ENCODE measurements at places on chromosomes 7 and 10.
A peak's percentile ranks its signal among the peaks of the same experiment; 100 is the strongest.

- no peak for DNase-seq
These were observed 164.3 kb upstream of the AKR1E2 start for GRCh38 chr10:4661511-4662255.

GRCh38 chr10:119686465-119687191 lies 35.4 kb downstream of the BAG3 start:
- peak; percentile 66 for DNase-seq

- DNase-seq, result no peak
These were observed 428.2 kb upstream of the POT1 start for GRCh38 chr7:125357676-125358455.

GRCh38 chr10:71266918-71267442 lies 52.1 kb upstream of the SLC29A3 start:
- DNase-seq, result no peak

DNA sequence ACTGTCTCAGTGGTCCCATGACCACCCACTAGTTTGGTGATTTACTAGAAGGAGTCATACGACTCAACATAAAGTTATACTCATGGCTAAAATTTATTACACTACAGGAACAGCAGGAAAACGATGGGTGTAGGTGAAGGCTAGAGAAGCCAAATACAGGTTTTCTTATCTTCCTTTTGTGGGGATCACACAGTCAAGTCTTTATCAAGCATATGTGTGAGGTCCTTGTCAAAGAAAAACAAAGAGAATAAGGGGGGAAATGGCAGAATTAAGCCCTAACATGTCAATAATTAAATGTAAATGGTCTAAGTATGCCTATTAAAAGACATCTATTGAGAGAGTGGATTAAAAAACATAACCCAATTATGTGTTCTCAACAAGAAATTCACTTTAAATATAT lies 47.8 kb upstream of the UBN2 start:
- no peak for DNase-seq

GRCh38 chr7:71372991-71373390 lies 241.0 kb downstream of the GALNT17 start:
- DNase-seq, result no peak

GRCh38 chr10:6347391-6347951 lies 144.7 kb downstream of the PFKFB3 start:
- peak; percentile 2 for DNase-seq

DNA sequence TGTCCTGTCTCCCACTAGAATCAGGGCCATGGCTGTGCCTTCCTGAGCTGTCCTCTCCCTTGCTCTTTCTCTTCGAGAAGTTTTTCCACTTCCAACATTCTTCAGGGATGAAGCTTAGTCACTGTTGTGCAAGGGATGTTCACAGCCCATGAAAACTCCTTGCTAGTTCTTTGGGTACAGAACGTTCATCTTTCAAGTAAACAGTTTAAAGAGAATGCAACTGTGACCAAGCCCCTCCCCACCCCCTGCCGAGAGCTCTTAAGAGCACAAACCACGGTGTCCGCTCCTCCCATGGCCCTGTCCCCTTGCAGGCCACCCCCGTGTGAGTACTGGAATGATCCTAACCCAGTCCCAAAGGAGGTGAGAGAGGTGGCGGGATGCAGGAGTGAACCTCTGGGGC lies 161.1 kb upstream of the RHEB start:
- no peak for DNase-seq

DNA sequence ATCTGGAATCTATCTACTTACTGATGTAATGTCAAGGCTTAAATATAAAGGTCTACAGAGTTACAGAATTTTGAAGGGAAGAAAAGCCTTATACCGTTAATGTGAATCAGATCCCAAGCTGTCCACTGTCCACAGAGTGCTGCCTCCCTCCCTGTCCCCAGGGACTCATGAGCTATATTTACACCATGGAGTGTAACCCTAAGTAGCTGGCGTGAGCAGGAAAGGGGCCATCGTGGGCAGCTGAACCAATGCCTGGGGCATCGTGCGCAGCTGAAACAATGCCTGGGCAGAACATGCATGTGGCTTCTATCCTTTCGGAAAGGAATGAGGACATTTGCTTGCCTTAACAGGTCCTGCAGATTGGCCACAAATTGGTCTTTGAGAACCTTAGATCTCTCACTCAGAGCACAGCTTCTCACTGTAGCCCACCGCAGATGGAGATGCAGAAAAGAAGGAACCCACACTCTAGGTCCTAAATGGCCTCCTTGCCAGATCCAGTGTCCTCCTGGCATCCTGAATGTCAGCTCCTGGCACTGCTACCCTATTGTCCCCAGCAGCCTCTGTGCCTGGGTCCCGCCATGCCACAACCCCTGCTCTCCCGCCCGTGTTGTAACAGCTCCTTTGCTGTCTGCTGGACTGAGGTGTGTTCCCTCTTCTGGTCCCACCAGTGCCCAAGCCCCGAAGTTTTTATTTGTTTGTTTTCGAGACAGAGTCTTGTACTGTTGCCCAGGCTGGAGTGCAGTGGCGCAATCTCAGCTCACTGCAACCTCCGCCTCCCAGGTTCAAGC lies 30.3 kb downstream of the CCDC3 start:
- DNase-seq, result no peak

GRCh38 chr7:136058546-136058945 lies 81.4 kb upstream of the MTPN start:
- no peak for DNase-seq

- DNase-seq, result no peak
These were observed 155.9 kb downstream of the ARID5B start for GRCh38 chr10:62057359-62057758.

- peak; percentile 27 for DNase-seq
These were observed 43.4 kb downstream of the GLRX3 start for GRCh38 chr10:130179640-130180039.

DNA sequence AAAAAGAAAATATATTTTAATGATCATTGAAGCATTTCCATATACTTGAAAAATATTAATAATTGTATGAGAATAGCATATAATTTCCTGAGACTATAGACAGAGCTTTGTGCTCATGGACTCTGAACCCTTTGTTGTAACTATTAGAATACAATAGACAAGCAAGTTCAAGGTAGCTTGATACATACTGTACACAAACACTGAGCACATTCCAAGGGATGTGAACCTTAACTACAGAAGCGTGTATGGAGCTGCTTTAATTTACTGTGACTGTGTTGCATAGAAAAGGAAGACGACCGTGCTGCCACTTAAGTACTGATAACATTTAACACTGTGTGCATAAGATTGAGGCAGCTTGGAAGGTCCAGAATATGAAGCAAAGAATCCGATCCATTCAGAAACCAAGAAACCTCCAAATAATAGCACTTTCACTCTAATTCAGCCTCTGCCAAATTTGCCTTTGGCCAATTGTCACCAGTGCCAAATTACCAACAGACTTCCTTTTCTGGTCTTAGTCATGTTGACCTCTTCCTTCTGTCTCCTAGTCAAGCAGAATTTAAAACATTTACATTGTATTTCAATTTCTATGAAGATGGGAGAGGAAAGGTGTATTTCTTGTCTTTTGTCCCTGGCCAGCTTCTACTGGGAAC lies 566.1 kb upstream of the GALNT17 start:
- no peak for DNase-seq

GRCh38 chr10:102090772-102091171 lies 25.6 kb downstream of the HPS6 start:
- DNase-seq, result no peak

GRCh38 chr10:34690383-34691049 lies 124.6 kb downstream of the PARD3 start:
- DNase-seq, result no peak

GRCh38 chr10:132889556-132889955 lies 52.8 kb downstream of the CFAP46 start:
- no peak for DNase-seq

- DNase-seq, result peak; percentile 96
These were observed 73.9 kb downstream of the SH3PXD2A start for GRCh38 chr10:103781329-103782061.

- peak; percentile 11 for DNase-seq
These were observed 1180.3 kb downstream of the TYW1 start for GRCh38 chr7:68176974-68177373.

- no peak for DNase-seq
These were observed 794 bp downstream of the MBL2 start for GRCh38 chr10:52771534-52772445.

Measured in AG09309 (cell line).